ENCODE measurements at places on chromosomes 5 and 9.

DNA sequence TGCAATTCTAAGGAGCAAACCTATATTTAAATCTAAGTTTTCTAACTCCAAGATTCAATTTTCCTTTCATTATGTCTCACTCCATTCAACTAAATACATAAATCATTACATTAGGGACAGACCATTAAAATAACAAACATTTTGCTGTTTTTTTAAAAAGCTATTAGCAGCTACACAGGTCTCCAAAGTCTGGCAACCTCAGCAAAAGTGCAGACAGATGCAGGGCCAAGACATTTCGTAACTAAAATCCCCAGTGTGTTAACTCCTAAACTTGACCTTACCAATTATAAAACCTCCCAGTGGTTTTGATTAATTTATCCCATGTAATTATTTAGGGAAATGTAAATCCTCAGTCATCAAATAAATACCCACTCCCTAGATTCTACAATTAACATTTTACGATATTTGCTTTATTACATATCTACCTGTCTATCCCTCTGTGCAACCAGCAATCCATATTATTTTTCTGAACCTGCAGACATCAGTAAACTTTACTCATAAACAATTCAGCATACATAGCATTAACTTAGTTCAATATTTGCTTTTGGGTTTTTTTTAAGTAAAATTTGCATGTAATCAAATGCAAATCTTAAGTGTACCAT is 64.7 kb downstream of the RGS7BP start:
- DNase-seq, result no peak

DNA sequence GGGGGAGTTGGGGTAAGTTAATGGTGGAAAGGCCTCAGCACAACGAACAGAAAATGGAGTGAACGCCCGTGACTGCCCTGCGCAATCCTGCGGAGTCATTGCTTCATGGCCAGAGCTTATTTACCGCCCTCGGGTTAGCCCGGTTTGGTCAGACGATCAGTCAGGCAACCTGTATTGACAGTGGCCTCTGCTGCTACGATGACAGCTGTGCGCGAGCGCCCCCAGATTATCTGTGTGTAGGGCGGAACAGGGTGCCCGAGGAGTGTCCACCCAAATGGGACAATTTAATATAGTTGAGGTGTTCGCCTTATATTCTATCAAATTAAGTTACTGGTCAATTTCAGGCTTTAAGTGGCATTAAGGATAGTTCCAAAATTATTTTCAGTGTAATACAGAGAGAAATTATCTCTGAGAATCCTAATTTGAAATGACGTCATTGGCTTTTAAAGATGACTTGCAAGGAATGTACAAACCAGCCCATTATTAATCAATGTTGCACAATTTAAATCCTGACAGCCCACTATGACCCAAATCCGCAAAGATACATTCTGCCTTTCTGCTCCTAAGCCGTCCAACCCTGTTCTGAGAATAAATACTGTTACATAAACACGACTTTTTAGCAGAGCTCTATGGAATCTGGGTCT is 879 bp upstream of the UBQLN1 start:
- peak; percentile 68 for DNase-seq

- no peak for DNase-seq
Measured at GRCh38 chr5:60495644-60496520, 204.1 kb downstream of the DEPDC1B start.

GRCh38 chr5:30581198-30581935 is 612.1 kb upstream of the CDH6 start:
- no peak for DNase-seq

DNA sequence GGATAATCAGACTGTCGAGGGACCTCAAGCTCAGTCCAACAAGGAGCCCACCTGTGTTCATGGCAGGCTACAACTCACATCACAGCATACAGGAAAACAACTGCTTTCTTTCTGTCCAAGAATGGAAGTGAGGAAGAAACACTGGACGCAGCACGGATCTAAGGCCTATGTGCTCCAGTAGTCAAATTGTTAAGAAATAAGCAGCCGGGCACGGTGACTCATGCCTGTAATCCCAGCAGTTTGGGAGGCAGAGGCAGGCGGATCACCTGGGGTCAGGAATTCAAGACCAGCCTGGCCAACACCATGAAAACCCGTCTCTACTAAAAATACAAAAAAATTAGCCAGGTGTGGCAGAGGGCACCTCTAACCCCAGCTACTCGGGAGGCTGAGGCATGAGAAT is 427.8 kb downstream of the BNC2 start:
- no peak for DNase-seq

GRCh38 chr5:40502736-40503135 is 177.0 kb upstream of the PTGER4 start:
- DNase-seq, result no peak

DNA sequence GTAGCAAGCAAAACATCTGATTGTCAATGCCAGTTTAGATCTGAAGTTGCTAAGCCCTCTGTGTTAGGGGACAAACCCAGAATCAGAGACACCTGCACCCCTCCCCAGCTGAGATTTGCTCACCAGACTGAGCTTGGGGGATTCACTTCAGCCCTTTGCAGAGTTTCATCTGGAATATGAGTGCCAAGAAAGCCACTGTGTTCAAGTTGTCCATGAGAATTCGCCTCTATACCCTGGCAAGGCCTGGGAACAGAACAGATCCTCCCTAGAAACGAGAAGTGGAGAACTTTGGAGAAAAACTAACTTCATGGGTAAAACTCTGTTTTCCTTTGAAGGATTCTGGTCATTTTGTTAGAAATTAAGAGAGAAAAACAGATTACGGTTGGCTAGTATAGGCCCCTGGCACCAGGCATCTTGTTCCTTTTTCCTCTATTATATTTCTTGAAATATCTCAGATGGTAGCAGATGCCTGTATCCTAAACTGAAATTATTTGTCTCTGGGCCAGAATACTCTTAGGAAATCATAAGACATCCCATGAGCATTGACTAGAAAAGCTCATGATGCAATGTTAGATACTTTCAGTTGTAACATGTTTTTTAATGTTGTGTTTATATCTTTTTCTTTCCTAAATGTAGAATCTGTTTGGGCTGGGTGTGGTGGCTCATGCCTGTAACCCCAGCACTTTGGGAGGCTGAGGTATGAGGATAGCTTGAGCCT is 64.4 kb downstream of the SNX18 start:
- DNase-seq, result no peak

- no peak for DNase-seq
Measured at GRCh38 chr5:117833691-117834090, 1154.7 kb downstream of the DTWD2 start.

DNA sequence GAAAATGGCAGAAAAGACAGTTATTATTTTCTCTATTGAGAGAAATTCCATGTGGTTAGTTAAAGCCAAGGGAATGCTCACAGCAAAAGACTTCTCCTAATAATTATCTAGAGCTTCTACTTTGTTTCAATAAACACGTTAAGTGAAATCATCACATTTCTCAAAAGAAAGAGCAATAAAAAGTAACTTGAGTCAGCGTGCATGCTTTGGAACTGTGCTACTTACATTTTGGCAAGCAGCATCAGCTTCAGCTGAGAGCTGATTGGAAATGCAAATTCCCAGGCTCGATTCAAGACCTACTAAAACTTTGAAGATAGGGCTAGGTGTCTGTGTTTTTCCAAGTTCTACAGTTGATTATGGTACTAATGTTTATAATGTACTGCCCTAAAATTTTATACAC is 132.1 kb downstream of the CDH18 start:
- DNase-seq, result no peak

DNA sequence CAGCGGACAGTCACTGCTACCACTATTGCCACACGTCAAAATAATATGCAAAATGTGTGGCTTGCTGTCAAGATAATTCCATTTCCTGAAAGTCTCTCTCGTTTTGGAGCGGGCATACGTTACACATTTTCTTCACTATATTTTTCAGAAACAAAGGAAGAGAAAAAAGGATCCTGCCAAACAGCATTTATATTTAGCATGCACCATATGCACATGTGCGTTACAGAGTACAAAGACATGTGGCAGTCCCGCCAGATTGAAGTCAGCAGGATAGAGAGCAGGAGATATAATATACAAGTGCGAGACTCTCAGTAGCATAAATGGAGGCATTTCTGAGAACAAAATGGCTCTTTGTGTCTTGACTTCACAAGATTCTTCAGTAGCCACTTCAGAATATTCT is 221.6 kb upstream of the KIF2A start:
- no peak for DNase-seq

DNA sequence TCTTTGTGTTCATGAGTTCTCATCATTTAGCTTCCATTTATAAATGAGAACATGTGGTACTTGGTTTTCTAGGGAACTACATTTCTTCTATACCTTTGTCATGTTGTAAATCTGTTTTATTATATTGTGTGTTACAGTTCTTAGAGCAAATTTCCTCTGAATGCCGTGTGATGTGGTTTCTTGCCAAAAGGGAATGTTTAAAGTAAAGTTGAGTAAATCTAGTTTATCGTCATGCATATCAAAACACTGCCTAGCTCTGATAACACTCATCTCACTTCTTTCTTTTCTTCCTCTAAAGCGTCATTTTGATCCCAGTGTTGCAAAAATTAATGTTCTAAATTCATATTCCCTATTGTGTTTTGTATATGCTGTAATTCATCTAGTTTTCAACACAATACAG is 295.4 kb upstream of the HAPLN1 start:
- DNase-seq, result no peak

Measured in head of caudate nucleus (tissue), 42 donors.